Myometrial cell (primary cell): ENCODE measurements at places on chromosomes 13 and 19. TPM values are rescaled to one million over a fixed set of nuclear protein-coding genes. Genes with fewer than 3 reads are reported as not detected.

SHISA2 gene
- total RNA-seq = not detected in 2 replicates

CCNA1 gene
- 2.1 and 6.9 TPM in 2 replicates for total RNA-seq

ETV2 gene
- 1.4 TPM in 1 of 2 replicates, not detected in the other for total RNA-seq

SHISA7 gene
- total RNA-seq = not detected in 2 replicates

FCHO1 gene
- 0.86 and 2.1 TPM in 2 replicates for total RNA-seq
